ENCODE measurements at places on chromosomes 13 and 19.
A peak's percentile ranks its signal among the peaks of the same experiment; 100 is the strongest.

GRCh38 chr13:39036212-39036611, 1.7 kb downstream of the PROSER1 start:
- DNase-seq: no peak

- no peak for DNase-seq
Observed at GRCh38 chr19:7982103-7982502, 23.3 kb downstream of the ELAVL1 start.

GRCh38 chr13:40148742-40149141, 493.3 kb downstream of the COG6 start:
- no peak for DNase-seq

GRCh38 chr13:72290962-72291681, 424.1 kb upstream of the DACH1 start:
- no peak for DNase-seq

GRCh38 chr19:11535792-11536595, 2.7 kb upstream of the CNN1 start:
- peak; percentile 22 for DNase-seq

GRCh38 chr13:106609116-106609515, 41.2 kb upstream of the ARGLU1 start:
- no peak for DNase-seq

DNA sequence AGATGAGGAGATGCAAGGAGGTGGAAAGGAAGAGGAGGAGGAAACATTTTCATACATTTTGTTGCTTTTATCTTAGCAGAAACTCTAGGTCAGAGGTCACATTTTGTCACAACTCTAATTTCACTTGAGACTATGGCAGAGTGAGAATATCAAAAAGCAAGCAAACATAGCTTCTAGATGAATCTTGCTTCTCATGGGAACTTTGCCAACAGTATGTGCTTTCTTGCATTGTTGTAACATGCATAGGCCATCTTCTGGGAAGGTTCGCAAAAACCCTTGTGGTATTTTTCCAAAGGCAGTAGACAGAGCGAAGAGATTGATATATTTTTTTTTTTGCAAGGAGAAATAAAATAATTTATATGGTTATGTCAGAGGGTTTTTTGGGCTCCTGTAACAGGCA, 291.3 kb downstream of the MTUS2 start:
- DNase-seq: no peak

DNA sequence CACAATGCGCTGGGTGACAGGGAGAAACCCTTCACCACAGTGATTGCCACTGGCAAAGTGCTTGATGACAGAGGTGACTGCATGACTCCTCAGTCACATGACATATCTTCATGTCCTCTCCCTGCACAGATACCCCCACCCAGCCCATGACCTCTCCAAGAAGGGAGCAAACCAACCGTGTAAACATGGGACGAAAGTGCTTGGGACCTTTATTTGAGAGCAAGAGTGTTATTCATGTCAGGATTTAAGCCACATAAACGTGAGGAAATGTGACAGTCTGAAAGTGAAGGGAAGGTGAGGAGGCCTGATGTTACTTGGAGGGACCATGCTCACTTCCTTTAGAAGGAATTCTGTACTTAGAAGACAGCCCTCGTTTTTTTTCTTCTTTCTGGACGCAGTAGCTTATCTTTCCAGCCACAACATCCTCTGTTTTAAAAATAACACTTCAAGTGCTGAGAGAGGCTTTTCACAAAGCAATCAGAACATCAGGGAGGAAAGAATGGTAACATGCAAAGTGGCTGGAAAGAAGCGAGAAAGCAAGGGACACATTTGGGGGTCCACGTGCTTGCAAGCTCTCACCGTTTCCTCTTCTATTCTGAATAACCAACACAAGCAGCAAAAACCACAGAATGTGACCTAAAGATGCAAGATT, 35.6 kb downstream of the EPS15L1 start:
- DNase-seq: no peak

- no peak for DNase-seq
Observed at GRCh38 chr19:57560049-57560491, 407 bp upstream of the ZNF550 start.

DNA sequence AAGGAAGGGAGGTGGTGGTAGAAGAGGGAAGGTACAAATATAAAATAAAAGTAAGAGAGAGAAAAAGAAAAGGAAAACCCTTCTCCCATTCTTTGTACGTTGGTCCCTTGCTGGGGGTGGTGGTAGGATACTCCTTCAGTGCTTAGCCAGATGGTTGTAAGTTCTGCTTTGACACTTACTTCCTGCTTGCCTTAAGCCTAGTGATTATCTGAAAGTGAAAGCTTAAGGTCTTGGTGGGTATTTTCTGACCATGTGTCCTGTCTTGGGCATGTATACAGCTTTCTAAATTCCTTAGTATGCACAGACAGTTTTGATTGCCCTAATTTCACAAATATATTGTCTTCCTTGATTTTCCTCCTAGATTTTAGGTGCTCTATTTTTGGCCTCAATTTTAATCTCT, 314.8 kb downstream of the PCDH17 start:
- no peak for DNase-seq

- no peak for DNase-seq
Observed at GRCh38 chr13:106986033-106986484, 418.1 kb upstream of the ARGLU1 start.

DNA sequence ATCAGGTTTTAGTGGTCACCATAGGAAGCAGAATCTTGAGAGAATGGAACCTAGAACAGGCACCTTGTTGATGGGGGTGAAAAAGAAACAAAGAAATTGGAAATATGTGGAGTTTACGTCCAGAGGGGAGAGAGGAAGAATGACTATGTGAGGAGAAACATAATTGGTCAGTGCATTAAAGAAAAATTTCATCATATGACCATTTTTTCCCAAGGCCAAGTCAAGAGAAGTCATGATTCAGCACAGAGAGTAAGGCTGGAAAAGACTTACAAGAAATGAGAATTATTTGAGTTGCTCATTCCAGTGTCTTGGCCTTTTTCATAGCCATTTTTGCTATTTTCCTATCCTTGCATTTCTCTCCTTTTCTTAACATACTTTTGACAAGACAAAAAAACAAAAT, 421.7 kb downstream of the EFNB2 start:
- DNase-seq: no peak

GRCh38 chr13:93775507-93776108, 549.0 kb downstream of the GPC6 start:
- DNase-seq: no peak

GRCh38 chr13:73254827-73255226, 196.0 kb downstream of the KLF5 start:
- DNase-seq: no peak

- no peak for DNase-seq
Observed at GRCh38 chr13:33003458-33004019, 12.7 kb upstream of the KL start.

GRCh38 chr13:91085127-91085526, 262.4 kb upstream of the MIR17HG start:
- no peak for DNase-seq

- DNase-seq: no peak
Observed at GRCh38 chr19:51127755-51128154, 3.0 kb downstream of the SIGLEC9 start.

DNA sequence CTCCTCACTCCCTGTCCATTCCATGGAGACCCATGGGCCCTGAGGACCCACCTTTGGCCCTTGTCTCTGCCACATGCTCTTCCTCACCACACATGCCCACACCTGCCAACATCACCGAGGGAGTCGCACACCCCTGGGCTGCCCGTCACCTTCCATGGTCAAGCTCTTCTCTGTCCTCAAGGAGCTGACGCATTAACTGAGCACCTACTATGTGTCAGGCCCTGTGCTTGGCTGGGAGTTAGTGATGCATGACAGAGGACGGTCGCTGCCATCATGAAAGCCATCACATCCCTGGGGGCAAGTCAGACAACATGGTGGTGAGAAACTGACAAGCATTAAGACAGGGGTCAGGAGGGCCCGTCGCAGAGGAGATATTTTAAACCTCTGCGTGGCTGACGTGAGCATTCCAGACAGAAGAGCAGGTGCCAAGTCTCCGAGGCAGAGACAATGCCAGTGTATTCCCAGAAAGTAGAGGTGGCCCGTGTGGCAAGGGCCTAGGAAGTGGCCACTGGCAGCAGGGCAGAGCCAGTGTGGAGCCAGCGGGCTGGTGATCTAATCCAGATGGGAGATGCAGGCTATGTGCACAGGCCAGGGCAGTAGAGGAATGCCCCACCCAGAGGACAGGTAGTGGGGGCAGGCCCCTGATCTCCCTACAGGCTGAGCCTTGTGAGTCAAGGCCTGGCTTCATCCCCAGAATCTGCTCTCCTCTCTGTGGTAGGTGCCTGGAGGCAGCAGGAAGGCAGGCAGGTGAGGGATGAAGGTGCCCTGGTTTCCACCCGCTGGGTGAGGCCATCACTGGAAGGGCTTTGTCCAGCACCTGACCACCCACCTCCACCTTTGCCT, 21.2 kb downstream of the ELAVL1 start:
- DNase-seq: no peak

- DNase-seq: no peak
Observed at GRCh38 chr13:46982856-46983582, 86.2 kb upstream of the HTR2A start.

DNA sequence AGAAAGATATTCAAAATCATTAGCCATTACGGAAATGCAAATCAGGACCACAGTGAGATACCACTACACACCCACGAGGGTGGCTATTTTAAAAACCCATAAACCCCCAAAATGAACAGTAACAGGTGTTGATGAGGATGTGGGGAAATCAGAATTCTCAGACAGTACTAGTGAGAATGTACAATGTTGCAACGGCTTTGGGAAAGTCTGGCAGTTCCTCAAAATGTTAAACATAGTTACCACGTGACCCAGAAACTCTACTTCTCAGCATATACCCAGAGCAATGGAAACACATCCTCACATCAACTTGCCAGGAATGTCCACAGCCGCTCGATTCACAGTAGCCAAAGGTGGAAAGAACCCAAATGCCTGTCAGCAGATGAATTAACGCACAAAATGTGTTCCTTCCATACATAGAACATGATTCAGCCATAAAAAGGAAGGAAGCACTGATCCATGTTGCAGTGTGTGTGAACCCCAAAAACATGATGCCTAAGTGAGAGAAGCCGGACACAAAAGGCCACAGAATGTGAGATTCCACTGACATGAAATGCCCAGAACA, 7.0 kb downstream of the PLVAP start:
- no peak for DNase-seq

DNA sequence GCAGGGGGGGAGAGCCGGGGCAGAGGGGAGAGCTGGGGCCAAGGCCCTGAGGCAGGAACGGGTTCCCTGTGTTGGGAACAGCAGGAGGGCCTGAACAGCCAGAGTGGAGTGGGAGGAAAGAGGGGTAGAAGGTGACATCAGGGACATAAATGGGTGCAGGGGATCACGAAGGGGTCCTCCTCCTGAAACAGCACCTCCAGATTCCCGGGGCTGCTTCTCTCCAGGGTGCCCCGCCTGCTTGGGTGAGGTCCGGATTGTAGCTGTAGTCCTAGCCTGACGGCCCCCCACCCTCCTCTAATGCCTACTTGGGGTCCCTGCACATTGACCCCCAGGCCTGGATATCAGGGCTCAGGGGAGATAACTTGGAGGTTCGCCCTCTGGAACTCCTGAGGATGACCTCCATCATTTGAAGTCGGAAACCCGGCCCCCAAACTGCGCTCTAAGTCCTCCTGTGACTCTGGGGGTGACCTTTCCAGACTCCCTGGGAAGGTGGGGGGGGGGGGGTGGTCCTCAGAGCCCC, 473 bp upstream of the SCN1B start:
- DNase-seq: no peak

GRCh38 chr19:1105873-1106840, 2.4 kb downstream of the GPX4 start:
- DNase-seq: no peak

DNA sequence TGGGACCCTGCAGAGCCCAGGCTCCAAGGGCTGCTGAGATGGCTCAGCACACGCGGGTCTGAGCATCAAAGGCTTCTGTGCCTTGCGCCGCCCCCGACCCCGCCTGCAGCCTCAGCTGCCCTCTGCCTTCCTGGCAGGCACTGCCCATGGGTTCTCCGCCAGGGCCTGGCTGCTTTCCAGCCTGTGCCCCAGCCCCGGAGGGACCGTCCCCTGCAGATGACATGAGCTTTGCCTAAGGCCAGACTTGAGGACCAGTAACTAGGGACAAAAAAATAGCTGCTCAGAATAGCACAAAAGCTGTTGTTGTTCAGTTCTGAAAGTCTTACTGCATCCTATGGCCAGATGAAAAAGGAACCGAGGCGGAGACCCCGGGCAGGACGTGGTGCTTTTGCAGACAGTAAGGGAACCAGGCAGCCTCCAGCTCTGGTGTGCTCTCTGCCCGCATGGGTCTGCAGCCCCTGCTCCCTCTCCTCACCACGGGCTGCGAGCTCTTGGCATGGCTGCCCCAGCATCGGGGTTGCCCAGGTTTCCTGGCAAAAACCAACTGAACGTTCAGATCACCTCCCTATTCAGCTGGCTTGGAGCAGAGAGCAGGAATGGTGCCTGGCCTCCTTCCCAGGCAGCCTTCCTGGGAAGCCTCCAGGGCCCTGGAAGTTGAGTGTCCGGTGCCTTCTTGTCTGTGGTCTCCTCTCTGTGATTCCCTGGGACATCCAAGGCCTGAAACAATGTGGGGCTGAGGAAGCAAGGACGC, 12.5 kb upstream of the CFAP97D2 start:
- no peak for DNase-seq

DNA sequence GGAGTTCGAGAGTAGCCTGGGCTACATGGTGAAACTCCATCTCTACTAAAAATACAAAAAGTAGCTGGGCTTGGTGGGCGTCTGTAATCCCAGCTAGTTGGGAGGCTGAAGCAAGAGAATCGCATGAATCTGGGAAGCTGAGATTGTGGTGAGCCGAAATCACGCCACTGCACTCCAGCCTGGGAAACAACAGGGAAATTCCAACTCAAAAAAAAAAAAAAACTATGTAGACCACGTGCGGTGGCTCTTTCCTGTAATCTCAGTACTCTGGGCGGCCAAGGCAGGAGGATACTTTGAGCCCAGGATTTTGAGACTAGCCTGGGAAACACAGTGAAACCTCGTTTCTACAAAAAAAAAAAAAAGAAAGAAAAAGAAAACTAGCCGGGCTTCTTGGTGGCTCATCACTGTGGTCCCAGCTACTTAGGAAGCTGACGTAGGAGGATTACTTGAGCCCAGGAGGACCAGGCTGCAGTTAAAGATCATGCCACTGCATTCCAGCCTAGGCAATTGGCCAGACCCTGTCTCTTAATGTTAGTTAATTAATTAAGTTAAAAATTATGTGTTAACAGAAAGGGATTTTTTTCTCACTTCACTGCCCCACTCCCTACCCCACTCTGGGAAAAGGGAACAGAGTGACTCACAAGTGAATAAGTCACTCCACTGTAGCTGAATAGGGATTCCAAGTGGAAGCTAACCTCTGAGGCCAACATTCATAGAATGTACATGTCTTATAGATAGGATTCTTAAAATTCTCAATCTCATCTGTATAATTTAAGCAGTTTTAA, 2.2 kb downstream of the ZNF83 start:
- DNase-seq: no peak

DNA sequence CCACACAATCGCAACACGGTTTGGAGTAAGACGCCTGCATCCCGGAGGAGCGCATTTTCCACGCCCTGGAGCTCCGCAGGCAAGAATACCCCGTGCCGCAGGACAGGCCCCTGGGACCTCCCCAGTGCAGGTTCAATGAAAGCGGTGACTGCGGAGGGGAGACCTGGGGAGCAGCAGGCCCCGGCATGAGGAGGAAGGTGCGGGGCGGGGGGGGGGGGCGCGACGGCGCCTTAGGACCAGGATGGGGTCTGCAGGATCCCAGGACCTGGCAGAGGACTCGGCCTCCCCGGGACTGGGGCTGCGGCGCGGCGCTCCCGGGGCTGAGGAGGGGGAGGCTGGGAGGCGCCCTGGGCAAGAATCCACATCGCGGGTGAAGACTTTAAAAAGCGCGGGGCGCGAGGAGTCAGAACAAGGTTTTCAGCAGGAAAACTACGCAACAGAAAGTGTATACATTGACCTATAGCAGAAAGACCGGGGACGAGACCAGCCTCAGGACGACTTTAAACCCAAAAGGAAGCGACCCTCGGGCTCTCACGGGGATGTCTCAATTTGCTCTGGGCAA, 432 bp downstream of the ZNF611 start:
- no peak for DNase-seq

All from Panc1 (cell line).